Fibroblast of gingiva (primary cell): ENCODE measurements at places on chromosomes 11 and 22.

- no peak for DNase-seq
Measured at GRCh38 chr22:20748731-20749428, 25.0 kb upstream of the SERPIND1 start.

GRCh38 chr11:29435421-29435820 lies 581.4 kb downstream of the KCNA4 start:
- no peak for DNase-seq

DNA sequence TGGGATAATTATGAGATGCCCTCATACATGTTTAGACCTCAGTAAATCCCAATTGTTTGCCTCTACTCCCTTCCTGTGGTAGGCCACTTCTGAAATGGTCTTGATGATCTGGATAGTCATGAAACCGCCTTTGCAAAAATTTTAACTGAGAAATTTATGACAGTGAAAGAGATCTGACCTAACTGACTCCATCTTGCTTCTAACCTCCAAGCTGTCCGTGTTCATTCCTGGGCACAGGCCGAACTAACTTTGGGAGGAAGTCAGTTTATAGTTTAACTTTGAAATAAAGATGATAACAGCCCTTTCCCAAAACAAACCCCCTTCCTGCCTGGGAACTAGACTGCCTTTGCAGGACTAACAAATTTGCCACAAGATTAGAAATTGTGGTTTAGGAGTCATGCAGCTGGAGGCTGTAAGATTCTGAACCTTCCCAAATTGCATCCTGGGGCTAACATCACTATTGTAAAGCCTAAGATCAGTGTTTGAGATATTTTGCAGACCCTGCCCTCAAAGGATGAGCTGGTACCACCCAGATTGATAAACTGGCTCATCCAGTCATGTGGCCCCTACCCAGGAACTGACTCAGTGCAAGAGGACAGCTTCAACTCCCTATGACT lies 19.9 kb upstream of the CTR9 start:
- DNase-seq: no peak

DNA sequence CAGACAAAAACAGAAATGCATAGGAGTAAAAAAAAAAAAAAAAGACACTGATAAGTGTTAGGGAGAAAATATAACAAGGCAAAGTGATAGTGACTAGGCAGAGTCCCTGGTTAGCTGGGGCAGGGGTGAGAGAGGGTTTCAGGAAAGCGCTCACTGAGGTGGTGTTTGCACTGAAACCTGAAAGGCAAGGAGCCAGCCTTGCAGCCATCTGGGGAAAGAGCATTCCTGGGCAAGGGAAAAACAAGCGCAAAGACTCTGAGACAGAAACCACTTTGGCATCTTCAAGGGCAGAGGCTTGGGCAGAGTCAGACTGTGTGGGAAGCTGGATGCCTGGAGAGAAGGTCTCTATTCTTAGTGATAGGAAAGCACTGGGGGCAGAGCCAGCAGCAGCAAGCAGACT lies 14.5 kb downstream of the CLMP start:
- DNase-seq: no peak

- DNase-seq: peak; percentile 38
Measured at GRCh38 chr11:96154802-96155520, 188.0 kb downstream of the MAML2 start.

DNA sequence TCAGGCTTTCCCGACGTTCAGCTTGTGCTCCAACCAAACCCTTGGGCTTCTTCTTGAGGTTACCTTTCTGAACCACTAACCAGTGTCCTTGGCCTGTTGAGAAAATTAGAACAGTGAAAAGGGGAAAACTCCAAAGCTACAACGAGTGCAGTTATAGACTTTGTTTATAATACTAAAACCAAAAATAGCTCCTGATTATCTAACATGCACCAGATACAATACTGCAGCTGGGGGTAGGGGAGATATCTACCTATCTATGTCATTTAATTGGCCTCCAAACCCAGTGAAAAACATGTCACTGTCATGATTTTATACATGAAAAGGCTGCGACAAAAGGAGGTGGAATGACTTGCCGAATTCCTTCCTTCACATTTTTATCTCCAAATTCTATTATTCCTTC lies 11.9 kb downstream of the XRRA1 start:
- DNase-seq: no peak

DNA sequence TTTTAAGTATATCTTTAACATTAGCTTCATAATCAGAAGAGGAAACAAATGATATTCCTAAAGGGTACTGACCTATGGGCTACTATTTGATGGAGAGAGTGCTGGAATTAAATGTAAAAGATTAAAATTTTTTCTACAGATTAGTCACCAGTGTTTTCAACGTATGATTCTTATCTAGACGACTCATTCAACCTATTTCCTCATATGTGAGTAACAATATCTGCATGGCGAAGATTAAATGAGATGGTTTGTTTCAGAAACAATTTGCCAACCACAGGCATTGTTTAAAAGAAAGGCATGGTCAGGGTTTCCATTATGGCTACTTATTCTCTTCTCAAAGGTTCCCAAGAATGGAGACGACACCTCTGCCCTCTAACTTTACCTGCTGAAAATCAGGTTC lies 20.4 kb downstream of the OR56B4 start:
- no peak for DNase-seq

DNA sequence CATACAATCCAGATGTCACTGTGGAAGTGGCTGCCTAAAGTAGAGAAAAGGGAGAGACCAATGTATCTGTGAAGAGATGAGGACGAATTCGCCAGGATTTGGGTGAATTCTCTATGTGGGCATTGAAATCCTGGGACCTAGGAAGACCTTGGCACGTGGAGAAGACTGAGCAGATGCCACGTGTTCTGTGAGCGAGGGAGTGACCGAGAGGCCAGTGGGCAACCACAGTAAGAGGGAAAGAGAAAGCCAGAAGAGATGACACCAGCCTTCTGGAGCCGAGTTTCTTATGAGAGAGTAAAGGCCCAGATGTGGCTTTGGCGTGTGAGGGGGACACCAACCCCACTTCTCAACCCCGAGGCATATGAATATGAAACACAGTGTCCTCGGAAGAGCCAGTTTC lies 228.1 kb downstream of the BUD13 start:
- DNase-seq: no peak

DNA sequence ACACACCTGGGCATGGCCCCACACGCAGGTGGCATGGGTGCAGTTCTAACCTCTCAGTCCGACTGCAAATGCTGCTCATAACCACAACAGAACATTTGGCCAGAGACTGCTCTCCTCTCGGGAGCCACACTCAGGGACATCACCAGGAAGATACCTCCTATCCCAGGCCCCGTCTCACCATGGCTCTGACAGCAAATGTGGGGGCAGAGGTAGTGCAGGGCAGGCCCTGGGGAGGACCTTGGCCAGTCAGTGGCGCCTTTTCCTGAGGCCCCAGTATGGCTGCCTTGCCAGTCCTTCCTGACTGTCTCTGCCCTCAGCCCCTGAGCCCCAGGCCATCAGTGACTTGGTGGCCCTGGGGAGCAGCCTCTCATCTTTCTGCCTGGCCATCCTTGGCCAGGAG lies 2.8 kb downstream of the KRTAP5-6 start:
- DNase-seq: no peak

DNA sequence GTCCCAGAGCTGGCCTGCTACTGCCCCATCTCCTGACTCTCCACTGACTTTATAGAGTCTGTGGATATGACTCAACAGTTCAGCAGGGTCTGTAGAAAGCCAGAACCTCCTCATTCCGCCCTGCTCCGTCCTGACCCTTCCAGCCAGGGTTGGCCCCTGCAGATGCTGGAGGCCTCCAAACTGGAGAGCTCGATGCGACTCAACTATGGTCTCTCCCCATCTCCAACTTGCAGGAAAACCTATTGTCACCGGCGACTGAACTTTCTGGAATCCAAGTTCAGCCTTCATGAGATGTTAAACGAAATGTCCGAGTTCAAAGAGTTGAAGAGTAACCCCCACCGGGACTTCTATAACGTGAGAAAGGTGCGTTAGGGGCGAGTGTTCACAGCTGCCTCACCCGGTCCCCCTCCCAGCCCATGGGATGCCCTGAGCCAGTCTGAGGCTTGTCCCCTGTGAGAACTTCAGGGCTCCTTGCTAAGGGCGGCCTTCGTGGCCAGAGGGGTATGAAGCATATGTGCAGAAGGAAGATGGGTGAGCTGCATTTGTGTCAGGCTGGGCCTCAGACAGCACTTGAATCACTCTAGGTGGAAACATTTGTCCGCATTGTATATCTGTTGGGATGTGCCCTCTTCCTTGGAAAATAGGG lies 32.1 kb downstream of the AMPD3 start:
- DNase-seq: no peak

- no peak for DNase-seq
Measured at GRCh38 chr11:41351825-41352224, 107.6 kb downstream of the LRRC4C start.

- DNase-seq: no peak
Measured at GRCh38 chr11:72676861-72677341, 2.7 kb upstream of the PDE2A start.

DNA sequence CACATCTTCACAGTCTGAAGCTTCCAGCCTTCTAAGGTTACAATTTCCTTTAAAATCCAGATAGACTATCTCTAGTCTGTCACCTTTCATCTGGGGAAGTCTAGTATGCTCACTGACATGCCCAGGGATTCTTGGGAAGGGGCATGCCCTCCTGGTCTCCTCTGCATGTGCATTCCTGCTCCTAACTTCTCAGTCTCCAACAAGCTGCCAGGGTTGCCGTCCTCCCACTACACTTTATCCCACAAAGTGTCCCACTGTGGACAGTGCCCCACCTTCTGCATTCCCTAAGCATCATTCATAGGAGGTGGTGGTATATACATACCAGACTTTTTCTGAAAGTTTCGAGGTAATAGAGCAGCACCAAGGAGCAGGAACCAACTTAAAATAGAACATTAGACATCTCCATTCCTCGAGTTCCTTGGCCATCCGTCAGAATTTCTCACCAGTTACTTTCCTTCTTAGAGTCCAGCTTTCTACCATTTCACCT lies 28.7 kb downstream of the EIF3F start:
- DNase-seq: no peak

GRCh38 chr11:413120-414081 lies 1.4 kb downstream of the SIGIRR start:
- DNase-seq: no peak

- DNase-seq: no peak
Measured at GRCh38 chr22:20237480-20238440, 30.4 kb downstream of the RTN4R start.

GRCh38 chr11:46116007-46116711 lies 5.1 kb downstream of the PHF21A start:
- no peak for DNase-seq

DNA sequence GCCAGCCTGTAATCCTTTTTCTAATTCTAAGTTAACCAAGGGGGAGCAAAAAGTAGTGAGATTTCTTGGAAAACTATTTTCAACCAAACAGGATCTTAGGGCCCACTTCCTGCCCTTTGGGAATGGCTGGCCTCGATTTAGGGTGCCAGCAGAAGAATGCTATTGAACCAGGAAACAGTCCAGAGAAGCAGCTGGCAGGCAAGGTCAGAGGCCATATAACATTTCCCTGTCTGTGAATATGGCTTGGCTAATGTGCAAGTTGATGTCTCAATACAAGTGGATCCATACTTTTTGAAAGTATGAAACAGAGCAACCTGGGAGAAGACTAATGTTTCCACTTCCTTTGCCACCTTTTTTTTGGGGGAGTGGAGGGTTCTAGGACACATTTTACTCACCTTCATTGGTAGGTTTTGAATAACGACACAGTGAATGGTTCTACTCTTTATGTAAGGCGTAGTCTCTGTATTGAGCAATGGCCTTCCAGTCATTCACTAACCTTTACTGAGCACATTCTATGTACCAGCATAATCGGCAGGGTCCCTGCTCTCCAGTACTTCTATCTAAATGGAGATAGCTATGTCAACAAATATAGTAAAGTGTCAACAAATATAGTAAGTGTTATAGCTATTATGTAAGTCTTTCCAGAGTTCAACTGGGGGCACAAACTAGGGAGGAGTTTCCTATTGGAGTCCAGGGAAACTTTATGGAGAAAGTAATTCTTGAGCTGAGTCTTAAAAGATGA lies 34.2 kb upstream of the RRM1 start:
- no peak for DNase-seq

GRCh38 chr11:109275931-109276330 lies 146.1 kb upstream of the C11orf87 start:
- DNase-seq: no peak

DNA sequence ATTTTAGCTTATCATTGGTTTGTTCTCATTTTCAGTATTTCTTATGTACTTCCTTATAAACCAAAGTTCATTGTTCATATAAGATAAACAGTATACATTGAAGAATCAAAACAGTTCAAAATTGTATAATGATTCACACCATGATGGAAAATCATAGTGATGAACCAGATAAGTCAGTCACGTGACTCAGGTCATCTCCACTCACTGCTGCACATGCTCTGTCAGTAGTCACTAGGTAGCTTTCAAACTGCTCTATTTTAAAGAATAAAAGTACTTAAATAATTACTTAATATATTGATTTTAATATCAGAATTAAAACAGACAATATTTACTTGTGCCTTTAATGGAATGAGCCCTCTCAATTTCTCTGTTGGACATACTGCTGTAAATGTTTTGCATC lies 37.5 kb downstream of the PDHX start:
- DNase-seq: no peak

GRCh38 chr11:6455070-6455469 lies 14.3 kb upstream of the HPX start:
- DNase-seq: no peak
